ENCODE measurements at places on chromosomes 11 and 22.
A peak's percentile ranks its signal among the peaks of the same experiment; 100 is the strongest.

- no peak for DNase-seq
These were observed 31.3 kb downstream of the GNB1L start for GRCh38 chr22:19823191-19823901.

- DNase-seq = no peak
These were observed 53.5 kb downstream of the ENTHD1 start for GRCh38 chr22:39839917-39840510.

DNA sequence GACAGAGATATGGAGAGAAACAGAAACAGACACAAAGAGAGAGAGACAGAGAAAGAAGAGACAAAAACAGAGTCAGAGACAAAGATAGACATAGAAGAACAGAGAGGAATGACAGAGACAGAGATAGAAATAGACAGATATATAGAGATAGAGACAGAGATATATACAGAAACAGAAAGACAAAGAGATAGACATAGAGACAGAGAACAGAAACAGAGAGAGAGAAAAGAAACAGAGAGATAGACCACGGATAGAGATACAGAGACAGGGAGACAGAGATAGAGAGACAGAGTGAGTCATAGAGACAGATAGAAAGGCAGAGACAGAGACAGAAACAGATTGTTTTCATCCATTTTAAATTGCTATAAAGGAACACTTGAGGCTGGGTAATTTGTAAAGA lies 12.3 kb upstream of the MPEG1 start:
- DNase-seq = no peak

DNA sequence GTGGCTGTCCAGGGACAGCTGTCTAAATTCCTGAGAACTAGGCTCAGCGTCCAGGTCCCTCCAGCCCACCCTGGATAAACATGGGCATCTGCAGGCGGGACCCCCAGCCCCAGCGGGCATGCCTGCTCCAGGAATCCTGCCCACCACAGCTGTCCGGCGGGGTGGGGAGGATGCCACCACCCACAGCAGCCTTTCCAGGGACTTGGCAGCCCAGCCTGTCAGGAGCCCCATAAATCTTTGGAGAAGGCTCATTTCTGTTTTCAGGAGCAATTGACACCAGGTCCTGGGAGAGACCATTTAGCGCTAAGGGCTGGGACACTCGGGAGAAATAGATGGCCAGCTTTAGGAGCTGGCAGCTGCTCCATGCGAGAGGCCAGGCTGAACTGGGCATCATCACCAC lies 358.9 kb downstream of the CADM1 start:
- no peak for DNase-seq

DNA sequence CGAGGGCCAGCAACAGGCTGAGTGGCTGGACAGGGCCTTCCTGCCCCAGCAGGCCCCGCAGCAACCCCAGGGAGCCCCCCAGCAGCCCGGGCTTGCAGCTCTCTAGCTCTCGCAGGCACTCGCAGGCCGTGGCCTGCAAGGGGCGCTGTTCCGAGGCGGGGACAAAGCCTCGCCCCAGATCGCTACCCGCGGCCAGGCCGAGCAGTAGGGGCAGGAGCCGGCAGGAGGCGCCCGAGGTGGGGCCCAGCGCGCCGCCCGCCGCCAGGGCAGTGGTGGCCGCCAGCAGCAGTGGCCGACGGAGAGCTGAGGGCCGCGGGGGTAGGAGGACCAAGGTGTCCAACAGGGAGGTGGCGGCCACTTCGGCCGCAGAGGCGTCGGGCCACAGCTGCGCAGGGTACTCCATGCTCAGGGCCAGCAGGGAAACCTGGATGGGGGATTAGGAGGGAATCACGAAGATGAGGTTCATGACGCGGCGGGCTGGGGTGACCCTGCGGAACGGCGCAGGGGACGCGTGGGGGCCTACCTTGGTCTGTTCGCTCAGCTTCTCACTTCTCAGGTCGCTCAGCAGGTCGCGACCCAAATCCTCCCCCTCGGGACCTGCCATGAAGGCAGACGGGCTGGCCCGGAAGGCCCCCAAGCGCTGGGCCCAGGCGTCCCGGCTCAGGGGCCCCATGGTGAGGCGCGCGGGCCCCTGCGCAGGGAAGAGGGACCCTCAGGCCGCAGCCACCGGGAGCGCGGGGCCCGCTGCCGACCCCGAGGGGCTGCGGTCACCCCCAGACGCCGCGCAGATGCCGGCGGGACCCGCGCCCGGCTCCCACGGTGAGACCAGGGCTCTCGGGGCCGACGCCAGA lies 632 bp downstream of the AP5B1 start:
- peak; percentile 57 for DNase-seq

DNA sequence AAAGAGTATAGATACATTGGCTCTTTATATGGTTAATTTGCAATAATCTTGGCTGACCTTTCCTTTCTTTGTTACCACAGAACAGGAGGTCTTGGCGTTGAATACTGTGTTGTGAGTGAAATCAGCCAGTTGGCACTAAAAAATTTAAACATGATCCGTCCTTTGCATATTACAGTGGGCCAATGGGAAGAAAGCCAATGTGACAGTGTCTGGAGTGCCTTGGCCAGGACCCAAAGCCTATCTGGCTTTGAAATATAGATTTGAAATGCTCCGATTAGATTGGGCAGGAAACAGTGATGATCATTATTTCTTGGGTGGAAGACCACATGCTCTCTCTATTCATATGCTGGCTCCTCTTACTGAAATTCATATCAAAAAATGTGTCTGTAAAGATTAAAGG lies 339.6 kb upstream of the ANO3 start:
- no peak for DNase-seq

- DNase-seq = no peak
These were observed 1.6 kb downstream of the SESN3 start for GRCh38 chr11:95229199-95229992.
